Renal pelvis (tissue), 12 donors: ENCODE measurements at places on chromosomes 2 and 18. TPM values are rescaled to one million over a fixed set of nuclear protein-coding genes. Genes with fewer than 3 reads are reported as not detected.

- DNase-seq = peak; percentile 17
Measured at GRCh38 chr18:70491734-70492348, 203.0 kb downstream of the SOCS6 start.

GRCh38 chr18:57343833-57344232 is 8.5 kb upstream of the ST8SIA3 start:
- no peak for DNase-seq

GRCh38 chr2:180990794-180991193 is 10.4 kb downstream of the UBE2E3 start:
- no peak for DNase-seq

- no peak for DNase-seq
Measured at GRCh38 chr2:85996591-85996990, 107.8 kb upstream of the ST3GAL5 start.

DNA sequence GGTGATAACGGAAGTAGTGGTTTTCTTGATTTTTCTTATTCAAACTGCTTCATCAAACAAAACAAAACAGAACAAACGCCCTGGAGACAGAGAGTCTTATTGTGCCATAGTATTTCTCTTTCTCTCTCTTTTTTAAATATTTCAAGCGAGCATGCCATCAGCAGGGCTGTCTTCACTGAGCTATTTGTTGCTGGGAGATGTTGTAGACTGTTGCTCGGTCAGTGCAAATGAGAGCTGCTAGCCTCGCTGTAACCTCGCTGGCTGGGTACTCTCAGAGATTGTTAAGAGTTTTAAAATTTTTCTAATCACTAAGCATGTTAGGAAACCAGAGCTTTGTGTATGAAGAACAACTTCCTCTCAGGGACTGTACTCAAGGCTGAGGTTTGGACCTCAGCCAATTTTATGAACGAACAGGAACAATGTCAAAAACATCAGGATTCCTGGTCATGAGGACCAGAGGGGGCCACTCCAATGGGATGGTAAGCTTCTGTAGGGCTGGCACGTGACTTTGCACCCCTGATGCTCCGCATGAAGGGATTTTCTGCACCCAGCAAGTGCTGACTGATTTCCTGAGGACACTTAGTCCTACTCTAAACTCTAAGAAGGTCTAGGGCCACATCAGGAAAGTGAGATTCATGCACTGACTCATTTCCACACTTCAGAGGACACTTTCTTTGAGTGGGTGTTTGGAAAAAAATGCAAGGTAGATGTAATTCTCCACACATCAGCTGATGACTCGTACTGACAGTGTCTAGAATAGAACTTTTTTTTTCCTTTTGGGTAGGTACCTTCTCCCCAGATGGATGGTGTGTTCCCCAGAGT is 59.8 kb upstream of the IL1R1 start:
- DNase-seq = no peak

DNA sequence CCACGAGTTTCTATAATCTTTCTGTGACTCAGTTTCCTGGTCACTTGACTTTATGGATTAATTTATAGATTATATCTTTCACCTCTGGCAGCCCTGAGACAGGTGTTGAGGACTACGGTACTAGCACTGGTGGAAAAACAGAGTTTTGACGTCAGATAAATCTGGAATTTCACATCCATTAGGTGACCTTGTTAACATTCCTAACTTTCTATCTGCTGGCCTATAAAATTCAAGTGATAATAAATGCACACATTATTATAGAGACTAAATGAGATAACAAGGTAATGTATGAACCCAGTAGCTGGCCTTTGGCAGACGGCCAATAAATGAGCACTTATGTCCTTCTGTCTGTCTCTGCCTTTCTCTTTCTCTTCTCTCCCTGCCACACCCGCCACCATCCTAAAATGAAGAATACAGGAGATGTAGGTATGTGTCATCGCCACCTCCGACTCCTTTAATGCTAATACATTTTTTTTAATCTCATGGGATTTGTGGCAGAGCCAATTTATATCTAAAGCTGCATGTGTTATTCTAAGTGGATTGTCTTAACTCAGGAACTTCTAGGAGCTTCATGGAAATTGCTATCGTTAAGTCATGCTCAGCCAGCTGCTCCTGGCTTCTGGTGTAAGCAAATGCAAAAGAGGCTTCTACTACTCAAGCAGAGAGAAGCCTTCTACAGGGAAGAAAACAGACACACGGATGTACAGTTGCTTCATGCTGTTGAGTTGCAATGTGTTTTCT is 2.3 kb downstream of the TM4SF20 start:
- no peak for DNase-seq

- no peak for DNase-seq
Measured at GRCh38 chr2:74564222-74564621, 9.7 kb downstream of the DOK1 start.

GRCh38 chr18:22822024-22822423 is 111.1 kb upstream of the RBBP8 start:
- no peak for DNase-seq

- peak; percentile 91 for DNase-seq
Measured at GRCh38 chr2:27071990-27072830, 756 bp upstream of the OST4 start.

DNA sequence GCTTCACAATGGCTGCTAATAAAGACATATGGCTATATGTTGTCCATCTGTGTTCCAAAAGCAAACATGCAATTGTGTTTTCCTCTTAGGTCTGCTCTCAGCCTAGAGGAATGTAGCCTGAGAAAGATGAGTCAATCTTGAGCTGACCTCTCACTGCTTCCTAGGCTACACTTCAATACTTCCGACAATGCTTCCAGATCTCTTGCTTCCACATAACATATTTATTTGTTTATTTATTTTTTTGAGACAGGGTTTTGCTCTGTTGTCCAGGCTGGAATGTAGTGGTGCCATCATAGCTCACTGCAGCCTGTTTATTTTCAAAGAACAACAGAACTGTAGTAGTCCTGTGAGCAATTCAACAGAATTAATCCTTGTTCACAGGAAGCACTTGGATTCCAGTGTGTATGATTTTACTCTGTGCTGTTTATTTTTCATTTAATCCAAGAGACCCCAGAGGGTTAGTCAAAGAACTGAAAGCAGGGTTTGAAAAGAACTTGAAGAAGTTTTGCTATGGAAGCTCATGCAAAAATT is 437.9 kb downstream of the TXNL1 start:
- DNase-seq = no peak

DNA sequence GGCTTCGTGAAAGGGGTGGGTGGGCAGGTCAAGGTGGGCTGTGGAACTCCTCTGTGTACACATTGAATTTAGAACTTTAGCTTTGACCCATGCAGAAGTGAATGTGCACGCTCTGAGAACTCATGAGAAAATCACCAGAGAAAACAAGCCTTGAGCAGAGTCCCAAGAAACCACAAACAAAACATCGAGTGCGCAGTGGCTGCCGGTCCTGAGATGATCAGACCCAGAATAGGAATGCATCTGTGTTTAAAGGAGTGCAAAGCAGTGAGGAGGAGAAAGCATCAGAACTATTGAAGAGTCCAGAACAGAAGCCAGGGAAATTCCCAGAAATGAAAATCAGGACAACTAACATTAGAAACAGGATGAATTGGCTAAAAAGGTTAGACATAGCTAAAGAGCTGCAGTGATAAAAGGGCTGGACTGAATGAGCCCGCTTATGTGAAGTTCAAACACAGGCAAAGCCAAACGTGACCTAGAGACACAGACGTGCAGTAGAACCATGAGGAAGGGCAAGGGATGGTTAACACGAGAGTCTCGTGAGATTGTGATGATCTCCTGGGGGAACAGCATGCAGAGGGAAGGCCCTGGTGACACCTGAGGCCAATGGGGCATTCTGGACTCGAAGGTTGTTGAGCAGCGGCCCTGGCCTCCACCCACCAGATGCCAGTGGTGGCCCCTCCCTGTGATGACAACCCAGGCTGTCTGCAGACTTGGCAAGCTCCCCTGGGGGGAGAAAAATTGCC is 16.4 kb upstream of the TXNL4A start:
- DNase-seq = no peak

GRCh38 chr2:30224151-30224550 is 7.2 kb upstream of the LBH start:
- DNase-seq = no peak

DNA sequence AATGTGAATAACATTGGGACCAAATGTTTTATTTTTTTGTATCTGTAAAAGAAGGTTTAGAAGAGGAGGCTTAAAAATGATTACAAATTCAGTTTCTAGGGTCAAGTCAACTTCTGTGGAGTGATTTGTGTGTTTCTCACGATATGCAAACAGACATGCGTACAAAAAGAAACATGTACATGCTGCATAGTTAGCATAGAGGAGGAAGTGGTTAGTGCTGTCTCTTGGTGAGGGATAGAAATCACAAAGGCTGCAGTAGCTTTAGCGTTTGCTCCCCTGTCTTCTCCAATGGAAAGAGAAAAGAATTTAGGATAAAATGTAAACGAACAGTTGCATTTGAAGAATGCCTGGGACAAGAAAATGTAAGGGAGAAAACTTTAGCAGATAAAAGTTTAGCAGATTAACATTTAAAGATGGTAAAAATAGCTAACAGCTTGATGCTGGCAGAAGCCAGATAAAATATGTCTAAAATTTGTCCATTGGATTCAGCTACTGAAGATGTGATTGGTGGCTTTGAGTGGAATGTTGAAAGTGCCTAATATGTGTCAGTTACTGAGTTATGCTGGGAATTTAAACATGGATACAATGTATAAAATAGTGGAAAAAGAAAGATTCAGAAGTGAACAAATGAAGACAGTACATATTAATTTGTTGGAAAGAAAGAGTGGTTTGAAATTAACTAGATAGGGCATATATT is 44.9 kb downstream of the MALT1 start:
- DNase-seq = no peak

- no peak for DNase-seq
Measured at GRCh38 chr18:71329563-71329962, 1040.7 kb downstream of the SOCS6 start.

- no peak for DNase-seq
Measured at GRCh38 chr2:176768185-176768584, 444.4 kb upstream of the HNRNPA3 start.

GRCh38 chr2:134244086-134244485 is 9.8 kb upstream of the MGAT5 start:
- DNase-seq = no peak

DNA sequence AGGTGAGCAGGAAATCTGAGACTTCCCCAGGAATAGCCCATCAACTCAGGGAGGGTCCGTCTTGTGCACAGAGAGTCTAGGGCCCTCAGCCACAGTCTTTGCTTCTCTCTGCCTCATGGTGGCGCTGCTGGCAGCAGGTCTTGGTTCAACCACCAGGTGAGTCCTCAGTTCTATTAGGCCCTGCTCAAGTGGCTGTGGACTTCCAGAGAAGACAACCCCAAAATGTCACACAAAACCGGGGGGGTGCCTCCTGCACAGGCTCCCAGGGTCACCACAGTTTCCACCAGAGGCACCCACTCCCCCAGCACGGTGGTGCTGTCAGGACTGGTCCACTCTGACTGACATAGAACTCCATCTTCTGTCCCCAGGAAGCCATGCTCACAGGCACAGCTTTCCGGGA is 2.4 kb upstream of the CHRNG start:
- no peak for DNase-seq

DNA sequence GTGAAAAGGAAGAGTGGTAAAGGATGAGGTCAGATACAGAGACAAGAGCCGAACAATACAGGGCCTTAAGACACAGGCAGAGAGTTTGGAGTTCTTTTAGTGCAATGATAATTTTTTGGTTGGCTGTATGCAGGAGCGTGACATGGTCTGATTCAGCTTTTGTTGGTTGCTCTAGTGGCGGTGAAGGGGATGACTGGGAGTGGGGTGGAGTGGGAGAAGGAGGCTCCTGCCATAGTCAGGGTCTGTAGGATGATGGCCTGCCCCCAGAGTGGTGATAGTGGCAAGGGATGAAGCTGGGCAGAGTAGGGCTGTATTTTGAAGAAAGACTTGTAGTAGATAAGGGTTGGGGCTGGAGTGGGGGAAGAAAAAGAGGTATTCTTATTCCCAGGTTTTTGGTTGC is 306.6 kb upstream of the VWC2L start:
- DNase-seq = no peak

DNA sequence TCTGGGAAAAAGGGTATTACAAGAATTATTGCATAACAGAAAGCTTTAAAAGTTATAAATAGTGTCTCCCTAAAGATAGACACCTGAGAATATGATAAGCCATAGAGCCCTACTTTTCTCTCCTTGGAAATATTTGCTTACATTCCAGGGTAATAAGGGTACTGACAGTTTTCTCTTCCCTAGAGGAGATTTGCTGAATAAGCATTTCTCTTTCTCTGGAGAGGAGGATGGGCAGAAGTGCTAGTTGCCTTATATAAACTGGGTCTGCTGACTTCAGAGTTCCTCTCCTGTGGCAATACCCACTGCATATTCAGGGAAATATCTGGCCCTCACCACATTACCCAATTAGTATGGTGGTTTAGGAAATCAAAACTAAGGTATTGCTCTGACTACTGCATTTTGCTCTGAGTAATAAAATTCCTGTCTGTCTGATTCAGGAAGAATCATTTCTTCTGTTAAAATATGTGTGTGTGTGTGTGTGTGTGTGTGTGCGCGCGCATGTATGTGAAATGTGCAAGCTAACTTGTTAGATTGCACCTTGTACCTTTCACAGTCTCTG is 1391.3 kb downstream of the DSC3 start:
- no peak for DNase-seq

- no peak for DNase-seq
Measured at GRCh38 chr18:57772387-57772799, 30.7 kb downstream of the ATP8B1 start.

GRCh38 chr18:66931010-66931409 is 327.1 kb upstream of the CDH19 start:
- no peak for DNase-seq

- DNase-seq = no peak
Measured at GRCh38 chr2:156396126-156396525, 40.1 kb upstream of the GPD2 start.

DNA sequence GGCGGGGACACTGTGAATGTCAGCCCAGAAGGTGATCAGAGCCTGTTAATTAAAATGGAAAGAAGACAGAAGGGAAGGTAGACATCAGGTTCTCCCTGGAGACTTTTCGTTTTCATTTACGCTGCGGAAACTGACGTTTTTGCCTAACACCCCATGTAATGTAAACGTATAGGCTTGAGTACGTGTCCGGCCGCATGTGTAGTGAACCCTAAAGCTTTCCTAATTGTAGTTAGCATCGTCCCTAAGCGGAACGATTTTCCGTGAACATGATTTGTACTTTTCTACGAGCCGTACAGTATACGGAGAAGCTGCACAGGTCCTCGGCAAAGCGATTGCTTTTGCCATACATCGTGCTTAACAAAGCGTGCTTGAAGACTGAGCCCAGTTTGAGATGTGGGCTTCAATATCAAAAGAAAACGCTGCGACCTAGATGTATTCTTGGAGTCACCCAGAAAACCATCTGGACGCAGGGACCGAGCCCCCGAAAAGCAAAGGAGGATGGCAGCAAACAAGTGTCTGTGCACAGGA is 284 bp downstream of the TIMM21 start:
- no peak for DNase-seq

Gene LONRF2
- 4.1 TPM for polyA plus RNA-seq

Gene CHRNG
- polyA plus RNA-seq = 1.9 TPM

Gene CCDC74A
- polyA plus RNA-seq = 16.6 TPM

Gene CYP26B1
- polyA plus RNA-seq = 16.9 TPM

Gene GTF3C2
- polyA plus RNA-seq = 80.2 TPM

Gene COL4A3
- polyA plus RNA-seq = 33.6 TPM

Gene KATNAL2
- polyA plus RNA-seq = 12.6 TPM

Gene TCF4
- polyA plus RNA-seq = 65.7 TPM

Gene REG3A
- polyA plus RNA-seq = not detected

Gene SLC35F6
- polyA plus RNA-seq = 16.1 TPM

Gene POTEI
- 0.50 TPM for polyA plus RNA-seq

Gene NR4A2
- 0.60 TPM for polyA plus RNA-seq

Gene UGT1A7
- not detected for polyA plus RNA-seq

Gene TEKT4
- 0.20 TPM for polyA plus RNA-seq
